ENCODE measurements at places on chromosomes 13 and 19.

DNA sequence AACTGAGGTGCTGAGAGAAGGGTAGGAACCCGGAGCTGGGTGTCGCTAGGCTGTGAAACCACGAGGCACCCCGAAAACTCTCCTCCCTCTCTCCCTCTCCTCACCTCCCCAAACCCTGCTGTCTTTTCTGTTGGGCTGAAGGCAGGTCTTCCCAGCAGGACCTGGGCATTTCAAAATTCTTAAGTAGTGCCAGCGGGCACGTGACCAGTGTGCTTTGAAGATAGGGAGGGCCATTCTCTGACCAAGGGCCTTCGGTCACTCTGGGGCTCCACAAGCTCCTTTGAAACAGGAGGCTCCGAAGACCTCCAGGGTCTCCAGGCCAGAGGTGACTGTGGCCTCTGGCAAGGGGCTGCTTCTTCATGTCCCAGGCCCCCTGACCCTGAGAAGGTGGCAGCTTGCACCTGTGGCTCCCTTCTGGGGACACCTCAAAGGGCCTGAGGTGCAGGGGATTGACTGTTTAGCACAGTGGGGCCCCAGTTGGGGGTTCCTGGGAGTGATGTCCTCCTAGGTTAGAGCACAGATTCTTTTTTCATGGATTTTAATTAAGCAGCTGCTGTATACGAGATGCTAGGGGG is 48.3 kb downstream of the DNM2 start:
- no peak for DNase-seq

DNA sequence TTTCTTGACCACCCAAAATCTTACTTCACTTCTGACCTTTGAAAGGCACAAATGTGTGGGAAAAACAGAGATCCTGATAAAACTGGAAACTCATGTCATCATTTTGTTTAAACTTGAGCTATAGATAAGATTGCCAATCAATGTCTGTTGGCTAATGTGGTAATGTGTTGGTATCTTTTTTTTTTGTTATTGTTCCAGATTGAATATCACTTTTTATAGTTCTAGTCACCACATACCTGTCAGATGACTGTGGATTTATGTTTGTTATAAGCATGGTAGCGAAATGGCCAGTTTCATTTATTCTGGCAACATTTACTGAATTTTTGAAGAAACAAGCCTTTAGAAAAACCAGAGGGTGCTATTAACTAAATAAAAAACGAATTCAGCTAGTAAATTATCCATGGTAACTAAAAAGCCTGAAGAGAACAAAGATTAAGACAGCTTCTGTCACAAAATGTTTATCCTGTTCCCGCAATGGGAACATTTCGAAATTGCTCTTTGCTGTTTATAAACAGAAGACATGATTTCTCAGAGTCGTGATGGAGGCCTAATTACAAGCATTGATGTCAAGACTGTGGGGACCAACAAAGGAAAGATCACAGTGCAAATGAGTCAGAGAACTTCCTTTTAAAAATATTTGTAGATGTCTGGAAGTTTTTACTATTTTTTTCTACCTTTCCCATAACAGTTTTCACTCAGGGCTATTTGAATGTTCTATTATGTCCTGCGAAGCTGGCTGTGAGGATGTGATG is 82.9 kb upstream of the POSTN start:
- peak; percentile 80 for DNase-seq

DNA sequence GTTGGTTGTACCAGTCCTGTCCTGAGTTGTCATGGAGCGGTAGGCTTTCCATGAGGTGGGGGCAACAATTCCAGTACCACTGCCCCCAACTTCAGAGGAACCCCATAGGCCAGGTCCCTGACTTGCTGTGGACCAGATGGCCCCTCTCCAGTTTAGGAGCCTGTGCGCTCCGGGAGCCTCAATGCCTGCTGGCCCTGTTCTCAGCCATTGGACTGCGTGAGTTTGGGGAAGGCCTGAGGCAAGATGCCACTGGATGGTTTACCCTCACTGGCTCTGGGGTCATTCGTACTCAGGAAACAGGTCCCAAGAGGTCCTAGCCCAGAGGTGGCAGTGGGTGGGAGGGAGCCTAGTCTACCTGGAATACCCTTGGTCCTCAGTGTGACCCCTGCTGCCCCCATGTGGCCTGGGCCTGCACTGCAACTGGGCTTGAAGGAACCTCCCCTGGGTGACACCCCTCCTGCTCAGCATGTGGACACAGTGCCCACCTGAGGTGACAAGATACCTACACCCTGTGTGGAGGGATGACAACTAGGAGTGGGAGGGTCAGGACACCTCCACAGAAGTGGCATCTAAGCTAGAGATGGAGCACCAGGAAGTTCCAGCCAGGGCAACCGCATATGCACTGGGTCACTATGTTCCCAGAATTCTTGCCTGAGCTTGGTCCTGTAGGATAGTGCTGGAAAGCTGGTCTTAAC is 6.0 kb upstream of the PRR19 start:
- DNase-seq, result no peak

DNA sequence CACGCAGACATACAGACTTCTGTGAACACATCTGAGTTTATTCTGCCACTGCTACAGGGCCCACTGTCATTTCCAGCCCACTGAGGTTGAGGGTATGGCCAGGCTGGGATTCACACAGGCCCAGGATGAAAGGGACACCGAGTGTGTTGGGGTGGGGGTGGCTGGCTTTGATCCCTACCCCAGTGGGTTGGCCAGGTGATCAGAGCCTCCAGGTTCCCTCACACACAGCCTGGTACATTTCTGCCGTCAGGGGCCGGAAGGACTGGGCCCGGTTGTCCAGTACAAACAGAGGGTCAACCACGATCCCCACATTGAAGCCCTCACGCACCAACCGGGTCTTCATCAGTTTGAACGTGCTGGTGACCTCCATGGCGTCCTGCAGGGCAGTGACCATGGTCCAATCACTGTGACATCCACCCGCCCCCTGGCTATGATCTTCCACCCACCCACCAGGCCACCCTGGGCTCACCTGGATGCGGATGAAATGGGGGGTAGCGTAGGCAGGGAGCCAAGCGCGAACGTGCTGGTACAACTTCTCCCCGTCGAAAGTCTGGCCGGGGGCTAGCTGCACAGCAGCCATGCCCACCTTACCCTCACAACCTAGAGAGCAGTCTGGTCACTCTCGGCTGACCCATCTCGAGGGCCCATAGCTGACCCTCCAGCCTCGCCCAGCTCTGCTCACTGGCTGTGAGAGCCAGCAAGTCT is 13.3 kb downstream of the SLC27A5 start:
- no peak for DNase-seq

GRCh38 chr19:10830931-10831779 is 4.9 kb downstream of the TMED1 start:
- no peak for DNase-seq

DNA sequence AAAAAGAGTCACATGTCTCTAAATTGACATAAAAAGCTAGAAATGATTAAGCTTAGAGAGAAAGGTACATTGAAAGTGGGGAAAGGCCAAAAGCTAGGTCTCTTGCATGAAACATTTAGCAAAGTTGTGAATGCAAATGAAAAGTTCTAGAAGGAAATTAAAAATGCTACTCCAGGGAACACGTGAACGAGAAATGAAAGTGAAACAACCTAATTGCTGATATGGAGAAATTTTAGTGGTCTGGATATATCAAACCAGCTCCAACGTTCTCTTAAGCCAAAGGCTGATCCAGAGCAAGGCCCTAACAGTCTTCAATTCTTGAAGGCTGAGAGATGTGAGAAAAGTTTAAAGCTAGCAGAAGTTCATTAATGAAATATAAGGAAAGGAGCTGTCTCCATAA is 419.8 kb downstream of the SLITRK6 start:
- DNase-seq, result no peak

- no peak for DNase-seq
Observed at GRCh38 chr19:18883526-18884304, 12.2 kb downstream of the CERS1 start.

DNA sequence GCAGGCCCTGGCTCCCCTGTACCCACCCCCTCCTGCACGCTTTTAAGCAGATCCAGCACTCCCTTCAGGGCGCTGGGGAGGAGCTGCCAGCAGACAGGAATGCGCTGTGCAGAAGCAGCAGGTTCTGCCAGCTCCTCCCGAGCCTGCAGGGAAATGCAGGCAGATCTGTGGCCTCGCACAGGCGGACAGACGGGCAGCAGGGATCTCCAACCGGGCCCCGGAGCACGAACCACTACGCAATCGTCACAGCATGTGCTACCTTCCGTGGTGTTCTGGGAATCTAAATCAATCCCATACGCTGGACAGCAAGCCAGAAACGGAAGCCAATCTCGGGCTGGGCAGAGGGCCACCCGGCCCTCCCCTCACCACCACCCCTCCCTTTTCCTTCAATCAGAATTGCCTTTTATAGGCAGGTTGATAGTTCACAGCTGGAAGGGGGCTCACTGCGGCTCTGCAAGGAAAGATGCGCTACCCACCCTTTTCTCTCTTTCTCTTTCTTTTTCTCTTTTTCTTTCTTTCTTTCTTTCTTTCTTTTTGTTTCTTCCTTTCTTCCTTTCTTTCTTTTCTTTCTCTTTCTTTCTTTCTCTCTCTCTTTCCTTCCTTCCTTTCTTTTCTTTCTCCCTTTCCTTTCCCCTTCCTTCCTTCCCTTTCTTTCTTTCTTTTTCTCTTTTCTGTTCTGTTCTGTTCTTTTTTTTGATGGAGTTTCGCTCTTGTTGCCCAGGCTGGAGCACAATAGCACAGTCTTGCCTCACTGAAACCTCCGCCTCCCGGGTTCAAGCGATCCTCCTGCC is 99.9 kb downstream of the GNG7 start:
- no peak for DNase-seq

- no peak for DNase-seq
Observed at GRCh38 chr13:51728275-51728673, 75.7 kb downstream of the DHRS12 start.

- no peak for DNase-seq
Observed at GRCh38 chr13:75347925-75348324, 134.0 kb downstream of the TBC1D4 start.

- no peak for DNase-seq
Observed at GRCh38 chr13:48043789-48044503, 6.4 kb downstream of the NUDT15 start.

DNA sequence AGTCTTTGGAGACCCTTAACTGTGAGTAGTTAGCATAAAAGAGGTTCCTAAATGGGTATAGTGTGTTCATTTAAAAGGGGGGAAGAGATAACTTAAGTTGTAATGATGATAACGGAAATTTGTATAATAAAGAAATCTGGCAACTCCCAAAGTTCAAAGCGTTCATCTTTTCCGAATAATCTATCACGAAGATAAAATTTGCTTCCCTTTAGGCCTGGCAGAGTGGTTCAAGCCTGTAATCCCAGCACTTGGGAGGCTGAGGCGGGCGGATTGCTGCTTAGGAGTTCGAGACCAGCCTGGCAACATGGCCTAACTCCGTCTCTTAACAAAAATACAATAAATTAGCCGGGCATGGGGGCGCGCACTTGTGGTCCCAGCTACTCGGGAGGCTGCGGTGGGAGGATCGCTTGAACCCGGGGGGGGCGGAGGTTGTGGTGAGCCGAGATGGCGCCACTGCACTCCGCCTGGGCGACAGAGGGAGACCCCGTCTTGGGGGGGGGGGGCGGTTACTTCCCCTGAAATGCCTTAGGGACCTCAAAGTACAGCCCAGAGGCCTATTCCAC is 934 bp downstream of the N4BP2L2 start:
- DNase-seq, result no peak

DNA sequence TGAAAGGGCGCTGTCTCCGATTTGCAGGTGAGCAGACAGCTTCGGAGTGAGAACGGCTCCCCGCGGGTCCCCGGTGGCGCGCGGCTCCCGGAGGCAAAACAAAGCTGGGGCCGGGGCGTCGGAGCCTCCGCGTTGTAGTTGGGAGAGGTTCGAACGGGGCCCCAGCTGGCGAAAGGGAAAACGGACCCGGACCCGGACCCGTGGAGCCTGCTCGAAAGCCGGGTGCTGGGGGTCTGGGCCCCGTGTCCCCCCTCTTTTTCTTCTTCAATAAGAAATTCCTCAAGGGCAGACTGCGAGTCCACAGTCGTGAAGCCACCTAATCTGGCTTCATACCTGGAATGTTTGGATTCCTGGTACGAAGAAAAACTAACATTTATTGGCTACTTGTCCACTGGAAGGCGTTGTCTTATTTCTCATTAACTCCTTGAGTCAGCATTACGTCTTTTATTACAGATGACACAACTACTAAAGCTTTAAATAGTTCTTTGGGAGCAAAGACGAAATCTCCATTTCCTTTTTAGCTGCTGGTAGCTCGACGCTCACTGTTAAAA is 632 bp upstream of the MTIF3 start:
- DNase-seq, result no peak

Measured in non-pigmented ciliary epithelial cell (primary cell).